CD4-positive, alpha-beta T cell treated with Interleukin-4 for 1 hour (primary cell): ENCODE measurements at places on chromosomes 4 and X.
A peak's percentile ranks its signal among the peaks of the same experiment; 100 is the strongest.

GRCh38 chr4:189912170-189912569 lies 28.5 kb upstream of the FRG1 start:
- DNase-seq = peak; percentile 11

GRCh38 chrX:149021159-149021558 lies 483.9 kb downstream of the IDS start:
- no peak for DNase-seq

GRCh38 chr4:6955261-6955911 lies 45.8 kb downstream of the TBC1D14 start:
- DNase-seq = no peak

DNA sequence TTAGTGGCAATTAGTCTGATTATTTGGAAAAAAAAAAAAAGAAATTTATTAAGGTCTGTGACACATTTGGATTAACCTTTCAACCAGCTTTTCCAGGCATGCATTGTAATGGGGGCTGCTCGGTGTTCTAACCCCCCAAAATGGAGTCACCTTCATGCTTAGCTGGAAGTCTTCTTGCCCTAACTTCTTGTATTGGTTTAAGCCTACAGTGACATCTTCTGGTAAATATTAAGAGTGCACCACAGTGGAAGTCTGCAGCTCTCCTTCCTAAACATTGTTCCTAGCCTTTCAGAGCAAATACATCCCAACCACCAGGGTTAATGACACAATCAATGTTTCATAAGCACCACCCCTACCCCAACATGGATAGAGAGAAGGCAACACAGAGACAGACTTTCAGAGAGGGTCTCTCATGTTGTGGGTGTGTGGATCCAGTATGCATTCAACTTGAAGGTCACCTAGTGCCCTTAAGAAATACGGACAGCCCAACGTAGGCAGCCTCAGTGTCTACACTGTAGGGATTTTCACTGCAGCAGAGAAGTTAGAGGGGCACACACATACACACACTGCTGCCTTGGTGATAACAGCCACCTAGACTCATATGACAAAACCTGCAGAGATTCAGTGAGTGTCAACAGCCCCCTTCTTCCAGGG lies 142.9 kb upstream of the MBNL3 start:
- DNase-seq = peak; percentile 41

DNA sequence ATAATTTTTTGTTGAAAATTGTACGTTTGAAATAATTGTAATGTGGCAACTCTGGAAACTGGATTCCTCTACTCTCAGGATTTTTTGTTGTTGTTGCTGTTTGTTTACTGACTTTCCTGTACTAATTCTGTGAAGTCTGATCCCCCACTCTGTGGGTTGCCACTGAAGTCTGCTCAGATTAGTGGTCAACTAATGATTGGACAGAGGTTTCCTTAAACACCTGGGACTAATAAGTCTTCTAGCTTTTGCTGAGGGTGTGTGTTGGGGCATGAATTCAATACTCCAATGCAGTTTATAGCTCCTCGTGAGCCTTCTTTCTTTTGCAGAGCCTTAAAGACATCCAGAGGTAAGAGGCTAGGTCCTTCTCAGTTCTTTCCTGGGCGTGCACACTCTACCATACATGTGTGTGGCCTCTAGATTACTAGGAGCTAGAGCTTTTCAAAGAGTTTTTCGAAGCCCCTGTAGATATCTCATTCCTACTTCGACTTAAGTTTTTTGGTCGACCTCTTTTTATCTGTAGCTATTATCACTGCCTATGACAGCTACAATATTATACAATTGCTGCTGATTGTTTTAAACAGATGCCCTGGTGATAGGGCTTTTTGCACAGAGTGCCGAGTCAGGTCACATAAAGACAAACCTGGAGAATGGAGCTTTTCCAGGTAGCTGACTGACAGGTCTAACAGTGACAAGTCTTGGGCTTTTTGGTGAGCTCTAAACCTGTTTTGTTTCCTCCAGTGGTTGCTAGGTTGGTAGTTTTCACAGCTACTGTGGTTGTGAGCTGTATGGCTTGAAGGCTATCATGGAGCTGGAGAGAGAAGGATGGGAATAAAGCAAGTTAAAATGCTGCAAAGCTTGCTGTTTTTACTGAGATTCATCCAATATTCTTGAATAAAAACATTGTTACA lies 34.0 kb downstream of the BMP2K start:
- no peak for DNase-seq

DNA sequence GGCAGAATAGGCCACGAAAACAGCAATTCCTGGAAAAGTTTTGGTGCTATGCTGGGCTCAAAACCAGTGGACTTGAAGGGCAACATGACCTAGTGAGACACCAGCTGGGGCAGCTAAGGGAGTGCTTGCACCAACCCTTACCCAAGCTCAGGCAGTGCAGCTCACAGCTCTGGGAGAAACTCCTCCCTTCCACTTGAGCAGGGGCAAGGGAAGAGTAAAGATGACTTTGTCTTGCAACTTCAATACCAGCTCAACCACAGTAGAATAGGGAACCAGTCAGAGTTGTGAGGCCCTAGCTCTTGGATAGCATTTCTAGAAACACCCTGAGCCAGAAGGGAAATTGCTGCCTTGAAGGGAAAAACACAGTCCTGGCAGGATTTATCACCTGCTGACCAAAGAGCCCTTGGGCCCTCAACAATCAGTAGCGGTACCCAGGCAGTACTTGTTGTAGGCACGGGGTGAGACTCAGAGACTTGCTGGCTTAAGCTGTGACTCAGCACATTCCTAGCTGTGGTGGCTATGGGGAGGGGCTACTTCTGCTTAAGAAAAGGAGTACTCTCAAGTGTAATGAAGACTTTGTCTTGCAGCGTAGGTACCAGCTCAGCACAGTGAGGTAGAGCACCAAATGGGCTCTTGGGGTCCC lies 19.7 kb upstream of the ABCG2 start:
- peak; percentile 45 for DNase-seq
